ENCODE measurements at places on chromosomes 4 and X. TPM values are rescaled to one million over a fixed set of nuclear protein-coding genes. Genes with fewer than 3 reads are reported as not detected.

GPRASP1 gene
- total RNA-seq: 3.7 TPM

CENPVL1 gene
- total RNA-seq: not detected

CT47B1 gene
- not detected for total RNA-seq

IL15 gene
- 8.3 TPM for total RNA-seq

CXCL13 gene
- total RNA-seq: not detected

GAGE12E gene
- total RNA-seq: not detected

TMEM271 gene
- total RNA-seq: not detected

NLGN3 gene
- total RNA-seq: 0.23 TPM

AKAP14 gene
- not detected for total RNA-seq

GAB3 gene
- 3.5 TPM for total RNA-seq

TCP11X2 gene
- not detected for total RNA-seq

MAGEA4 gene
- total RNA-seq: not detected
